NCI-H146 (cell line): ENCODE measurements at places on chromosomes 2 and 18.
A peak's percentile ranks its signal among the peaks of the same experiment; 100 is the strongest.

- DNase-seq = peak; percentile 72
Observed at GRCh38 chr18:77250501-77250925, 865 bp downstream of the GALR1 start.

DNA sequence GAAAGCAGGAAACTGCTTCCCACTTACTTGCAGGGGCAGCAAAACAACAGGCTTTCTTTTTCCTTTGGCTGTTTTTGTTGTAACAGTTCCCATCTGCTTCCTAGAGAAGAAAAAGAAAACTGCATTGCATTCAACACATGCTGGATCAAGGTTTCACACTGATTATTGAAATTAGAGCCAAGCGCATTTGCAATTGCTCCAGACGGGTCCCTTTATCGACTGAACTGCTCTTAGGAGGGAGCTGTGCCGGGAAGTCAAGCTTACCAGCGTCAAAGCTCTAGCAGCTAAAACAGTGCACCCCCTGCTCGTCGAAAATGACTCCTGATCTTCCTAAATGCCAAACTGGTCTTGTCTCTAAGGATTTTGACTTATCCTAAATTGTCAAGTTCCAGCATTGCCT is 164.0 kb upstream of the SESTD1 start:
- DNase-seq = peak; percentile 41

GRCh38 chr18:72342933-72343332 is 201.2 kb downstream of the CBLN2 start:
- no peak for DNase-seq

DNA sequence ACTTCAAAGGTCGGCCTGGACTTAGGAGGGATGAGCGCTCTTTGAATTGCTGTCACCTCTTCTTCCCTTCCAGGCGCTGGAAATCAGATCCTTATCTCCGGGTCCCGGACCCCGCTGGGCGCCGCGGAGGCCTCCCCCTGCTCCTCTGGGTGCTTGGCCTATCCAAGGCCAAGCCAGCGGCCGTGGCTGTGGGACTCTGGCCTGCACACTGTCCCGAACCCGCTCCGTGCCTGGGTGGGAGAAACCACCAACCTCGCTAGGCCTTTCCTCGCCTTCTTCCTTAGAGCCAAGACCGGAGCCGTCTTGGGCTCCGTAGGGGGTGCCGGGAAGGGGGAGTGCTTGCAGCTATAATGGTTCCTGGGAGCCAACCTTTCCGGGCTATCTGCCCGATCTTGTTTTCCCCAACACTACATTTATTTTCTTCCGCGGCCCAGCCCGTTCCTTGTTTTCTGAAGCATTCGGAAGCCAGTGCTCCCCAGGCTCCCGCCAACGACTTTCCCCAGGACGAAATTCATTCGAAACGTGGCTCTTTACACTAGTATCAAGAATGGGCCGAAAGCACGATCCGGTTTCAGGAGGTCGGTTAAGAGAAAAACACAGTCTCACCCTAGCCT is 2.4 kb downstream of the OSR1 start:
- no peak for DNase-seq

DNA sequence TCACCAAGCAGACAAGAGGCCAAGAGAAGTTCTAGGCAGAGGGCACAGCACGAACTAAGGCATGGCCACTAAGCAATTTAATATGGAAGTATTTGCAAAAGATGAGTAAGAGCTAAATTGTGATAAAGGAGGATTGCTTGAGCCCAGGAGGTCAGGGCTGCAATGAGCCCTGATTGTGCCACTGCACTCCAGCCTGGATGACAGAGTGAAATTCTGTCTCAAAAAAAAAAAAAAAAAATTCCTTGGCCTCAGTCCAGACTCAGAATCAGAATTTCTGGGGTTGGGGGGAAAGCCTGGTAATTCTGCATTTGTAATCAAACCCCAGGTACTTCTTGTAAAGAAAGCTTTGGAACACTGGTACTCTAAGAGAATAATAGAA is 46.8 kb upstream of the RTN4 start:
- no peak for DNase-seq

DNA sequence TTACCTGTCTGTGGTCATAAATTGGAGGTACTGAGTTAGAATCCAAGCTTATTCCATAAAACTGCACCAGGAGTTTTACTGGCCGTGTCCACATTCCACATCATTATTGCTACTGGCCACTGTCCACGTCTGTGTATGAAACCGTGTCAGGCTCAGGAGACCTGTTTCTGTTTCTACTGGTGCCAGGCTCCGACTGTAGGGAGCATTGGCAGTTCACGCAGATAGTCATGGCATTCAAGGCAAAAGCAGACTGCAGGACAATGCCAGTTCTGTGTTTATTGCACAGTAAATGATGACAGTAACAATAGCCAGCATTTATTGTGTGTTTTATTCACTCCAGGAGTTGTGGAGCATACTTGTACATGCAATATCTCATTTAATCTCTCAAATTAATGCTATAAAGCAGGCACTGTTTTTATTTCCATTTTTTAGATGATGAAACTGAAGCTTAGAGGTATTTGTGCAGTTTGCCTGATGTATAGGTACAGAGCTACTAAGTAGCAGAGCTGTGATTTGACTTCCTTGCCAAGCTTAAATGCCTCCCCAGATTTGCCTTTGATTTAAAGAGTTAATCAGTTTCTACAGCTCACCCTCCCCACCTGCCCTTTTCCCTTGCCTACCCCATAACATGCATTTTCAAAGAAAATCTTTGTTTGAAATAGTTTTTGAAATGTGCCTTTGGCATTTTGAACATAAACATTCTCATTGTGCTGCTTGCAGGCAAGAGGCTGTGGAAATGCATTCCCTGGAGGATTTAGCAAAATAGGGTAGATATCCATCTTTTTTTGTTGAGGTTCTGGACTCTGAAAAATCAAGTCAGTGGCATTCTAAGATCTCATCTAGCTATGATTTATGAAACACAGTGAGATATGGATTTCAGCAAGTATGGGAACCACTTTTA is 55.5 kb downstream of the MAP4K4 start:
- no peak for DNase-seq

DNA sequence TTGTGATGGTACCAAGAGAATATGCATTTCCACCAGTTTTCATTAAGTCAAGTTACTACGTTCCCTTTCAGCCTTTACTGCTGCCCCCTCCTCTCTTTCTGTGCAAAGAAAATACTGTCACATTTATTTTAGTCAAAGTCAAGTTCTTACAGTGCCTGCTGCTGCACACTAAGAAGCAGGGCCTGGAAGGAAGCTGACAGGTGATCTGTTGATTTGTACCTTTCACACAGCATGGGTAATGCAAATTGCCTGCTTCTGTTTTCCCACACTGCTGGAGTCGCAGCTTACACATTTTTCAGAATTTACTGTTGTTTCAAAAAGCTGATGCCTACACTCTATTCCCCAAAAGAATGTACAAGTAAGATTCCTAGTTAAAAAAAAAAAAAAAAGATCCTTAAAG is 48.7 kb upstream of the CD226 start:
- DNase-seq = peak; percentile 61

GRCh38 chr2:231590614-231591013 is 2.0 kb upstream of the TEX44 start:
- peak; percentile 9 for DNase-seq

DNA sequence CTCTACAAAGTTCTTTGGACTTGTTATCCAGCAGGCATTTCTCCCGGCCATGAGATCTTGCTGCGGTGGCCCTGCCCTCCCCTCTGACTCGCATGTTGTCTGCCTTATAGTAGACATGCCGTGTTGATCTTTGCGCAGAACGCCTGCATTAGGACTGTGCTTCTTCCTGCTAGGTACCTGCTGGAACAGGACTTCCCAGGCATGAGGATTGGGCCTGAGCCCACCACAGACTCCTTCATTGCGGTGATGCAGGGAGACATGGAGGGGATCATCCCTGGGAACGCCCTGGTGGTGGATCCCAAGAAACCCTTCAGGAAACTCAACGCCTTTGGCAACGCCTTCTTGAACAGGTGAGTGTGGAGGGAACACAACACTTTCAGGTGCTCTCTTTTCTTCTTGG is 10.1 kb downstream of the EHD3 start:
- DNase-seq = no peak

GRCh38 chr2:20012282-20013125 is at the start of gene MATN3:
Gene MATN3 (minus strand): TSS chr2:20012668. CDS start chr2:20012631, 37 bp downstream.
- peak; percentile 43 for DNase-seq

GRCh38 chr2:21270083-21270491 is 146.3 kb downstream of the TDRD15 start:
- no peak for DNase-seq

DNA sequence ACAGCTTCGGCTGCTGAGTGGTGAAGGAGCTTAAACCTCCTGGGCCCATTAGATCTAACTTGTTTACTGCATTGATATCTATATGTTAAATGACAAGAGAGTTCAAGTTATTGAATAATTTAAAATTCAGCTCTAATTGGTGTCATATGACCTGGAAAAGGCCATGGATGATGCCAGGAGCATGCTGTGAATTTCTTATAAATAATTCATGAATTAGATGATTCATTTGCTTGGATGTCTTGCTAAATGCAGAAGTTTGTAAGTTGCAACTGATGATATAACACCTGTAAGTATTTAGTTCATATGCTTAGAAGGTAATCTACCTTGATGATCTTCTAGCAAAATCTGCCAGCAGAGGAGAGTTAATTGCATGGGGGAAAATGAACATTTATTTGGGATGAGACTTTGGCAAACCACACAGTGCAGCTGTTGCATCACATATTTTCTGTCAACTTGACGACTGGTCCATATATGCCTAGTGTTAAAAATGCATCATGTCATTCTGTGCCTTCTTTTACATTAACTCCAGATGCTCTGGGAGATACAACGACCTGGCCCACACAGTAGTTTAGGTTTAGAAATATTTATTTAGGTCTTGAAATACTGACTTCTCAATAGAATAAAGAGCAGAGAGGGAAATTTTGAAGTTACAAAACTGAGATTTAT is 226.3 kb downstream of the KIAA1328 start:
- DNase-seq = peak; percentile 15

DNA sequence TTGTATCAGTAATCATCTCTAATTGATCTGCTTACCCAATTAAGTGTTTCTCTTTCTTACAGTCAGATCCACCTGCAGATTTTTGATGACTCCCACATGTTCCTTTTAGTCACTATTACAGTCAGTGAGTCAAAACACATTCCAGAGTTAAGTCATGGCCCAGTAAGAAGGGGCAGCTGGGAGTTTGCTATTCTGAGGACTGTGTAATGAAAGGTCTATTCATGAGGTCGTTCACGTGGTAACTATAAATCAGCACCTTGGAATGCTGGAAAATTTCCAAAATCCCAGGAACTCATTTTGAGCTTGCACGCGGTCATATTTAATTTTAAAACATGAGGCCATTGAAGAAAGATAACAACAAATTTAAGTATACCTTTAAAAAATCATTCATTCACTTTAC is 252.5 kb downstream of the XIRP2 start:
- DNase-seq = no peak

- no peak for DNase-seq
Observed at GRCh38 chr2:73566288-73566878, 75.8 kb downstream of the NAT8 start.

DNA sequence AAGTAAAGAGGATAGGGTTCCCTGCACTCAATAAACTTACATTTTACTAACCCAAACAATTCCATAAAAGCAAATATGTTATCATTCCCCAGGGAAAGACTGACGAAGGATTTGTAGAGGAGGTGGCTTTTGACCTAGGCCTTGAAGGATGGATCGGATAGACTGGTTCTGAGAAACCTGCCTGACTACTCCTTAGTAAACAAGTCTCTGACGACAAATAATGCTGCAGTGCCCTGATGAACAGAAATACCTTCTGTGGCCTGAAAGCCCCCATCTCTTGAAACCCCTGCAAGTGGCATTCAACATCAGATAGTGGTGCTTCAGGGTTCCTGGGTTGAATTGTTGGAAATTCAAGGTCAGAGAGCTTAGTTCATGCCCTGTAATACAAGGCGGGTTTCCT is 19.2 kb downstream of the PRKCE start:
- no peak for DNase-seq

GRCh38 chr18:34806527-34806926 is 96.4 kb downstream of the DTNA start:
- no peak for DNase-seq

- no peak for DNase-seq
Observed at GRCh38 chr2:86216575-86217555, 17.6 kb downstream of the MRPL35 start.

- DNase-seq = no peak
Observed at GRCh38 chr2:207156451-207157161, 9.1 kb downstream of the KLF7 start.

- peak; percentile 43 for DNase-seq
Observed at GRCh38 chr18:21264651-21265050, 22.6 kb downstream of the GREB1L start.

GRCh38 chr2:202758604-202759003 is 113.0 kb downstream of the ICA1L start:
- DNase-seq = no peak

- DNase-seq = no peak
Observed at GRCh38 chr2:207252416-207252815, 86.7 kb upstream of the KLF7 start.

GRCh38 chr2:143463719-143464118 is 334.5 kb downstream of the ARHGAP15 start:
- DNase-seq = no peak

DNA sequence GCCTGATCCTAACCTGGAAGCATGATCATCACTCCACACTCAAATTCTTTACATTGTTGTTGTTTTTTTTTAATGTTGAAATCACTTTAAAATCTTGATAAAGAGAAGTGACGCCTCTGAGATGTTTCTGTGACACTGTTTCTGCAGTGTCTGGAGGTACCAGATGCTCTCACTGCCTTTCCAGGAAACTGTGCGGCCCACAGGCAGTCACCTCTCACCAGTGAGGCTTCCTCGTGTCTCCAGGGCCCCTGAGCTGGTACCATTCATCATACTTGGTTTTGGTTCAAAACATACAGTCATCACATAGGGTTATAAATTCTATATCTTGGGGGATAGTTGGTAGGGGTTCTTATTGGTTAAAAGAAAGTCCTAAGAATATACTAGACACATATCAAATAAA is 10.1 kb upstream of the ID2 start:
- DNase-seq = no peak

DNA sequence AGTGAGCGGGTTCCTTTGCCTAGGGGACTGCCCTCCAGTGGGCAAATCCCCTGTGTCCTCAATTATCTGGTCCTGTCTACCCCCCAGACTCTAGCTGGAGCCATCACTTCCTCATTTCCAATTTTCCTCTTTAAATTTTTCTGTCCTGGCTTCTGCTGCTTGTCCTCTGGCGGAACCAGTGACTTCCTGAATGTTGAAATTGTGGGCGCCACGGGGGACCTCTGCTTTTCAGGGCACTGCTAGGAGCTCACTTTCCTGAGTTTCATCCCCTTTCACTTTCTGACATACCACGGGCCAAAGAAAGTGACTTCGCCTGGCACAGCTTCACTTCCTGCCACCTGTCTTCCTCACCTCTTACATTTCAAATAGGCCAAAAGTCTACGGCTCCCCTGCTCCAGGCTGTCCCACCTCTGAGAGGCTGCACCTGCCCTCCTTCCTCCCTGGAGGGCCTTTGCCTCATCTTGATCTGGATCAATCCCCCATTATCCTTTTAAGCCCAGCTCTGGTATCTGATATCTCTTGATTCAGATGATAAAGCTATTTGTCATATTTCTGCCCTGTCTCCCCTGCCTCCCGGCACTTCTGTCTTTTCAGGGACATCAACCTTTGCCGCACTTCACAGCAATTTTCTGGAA is 1.4 kb upstream of the MARCO start:
- DNase-seq = no peak
